ENCODE measurements at places on chromosomes 11 and 22.

DNA sequence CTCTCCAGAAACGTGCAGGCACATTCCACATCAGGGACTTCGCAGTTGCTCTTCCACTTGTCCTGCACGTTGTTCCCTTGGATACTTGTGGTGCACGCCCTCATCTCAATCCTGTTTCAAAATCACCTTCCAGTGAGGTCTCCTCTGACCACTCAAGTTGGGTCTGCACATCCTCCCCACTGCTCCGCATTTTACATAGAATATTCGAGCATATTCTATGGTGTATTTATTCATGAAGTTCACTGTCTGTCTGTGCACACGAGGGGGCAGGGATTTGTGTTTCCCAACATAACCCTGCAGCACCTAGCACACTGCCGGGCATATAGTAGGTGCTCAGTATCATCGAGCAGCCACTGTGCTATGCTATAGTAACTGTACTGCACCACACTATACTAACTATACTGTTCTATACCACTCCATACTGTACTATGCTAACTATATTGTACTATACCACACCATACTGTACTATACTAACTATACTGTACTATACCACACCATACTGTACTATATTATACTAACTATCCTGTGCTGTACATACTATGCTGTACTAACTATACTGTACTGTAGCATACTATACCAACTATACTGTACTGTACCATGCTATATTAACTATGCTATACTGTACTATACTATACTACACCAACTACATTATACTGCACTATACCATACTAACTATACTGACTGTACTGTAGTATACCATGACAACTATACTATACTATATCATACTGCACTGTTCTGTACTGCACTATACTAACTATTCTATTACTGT, 30.3 kb downstream of the ELF5 start:
- DNase-seq, result no peak

- no peak for DNase-seq
These were observed 4.7 kb downstream of the WNT7B start for GRCh38 chr22:45972091-45972888.

DNA sequence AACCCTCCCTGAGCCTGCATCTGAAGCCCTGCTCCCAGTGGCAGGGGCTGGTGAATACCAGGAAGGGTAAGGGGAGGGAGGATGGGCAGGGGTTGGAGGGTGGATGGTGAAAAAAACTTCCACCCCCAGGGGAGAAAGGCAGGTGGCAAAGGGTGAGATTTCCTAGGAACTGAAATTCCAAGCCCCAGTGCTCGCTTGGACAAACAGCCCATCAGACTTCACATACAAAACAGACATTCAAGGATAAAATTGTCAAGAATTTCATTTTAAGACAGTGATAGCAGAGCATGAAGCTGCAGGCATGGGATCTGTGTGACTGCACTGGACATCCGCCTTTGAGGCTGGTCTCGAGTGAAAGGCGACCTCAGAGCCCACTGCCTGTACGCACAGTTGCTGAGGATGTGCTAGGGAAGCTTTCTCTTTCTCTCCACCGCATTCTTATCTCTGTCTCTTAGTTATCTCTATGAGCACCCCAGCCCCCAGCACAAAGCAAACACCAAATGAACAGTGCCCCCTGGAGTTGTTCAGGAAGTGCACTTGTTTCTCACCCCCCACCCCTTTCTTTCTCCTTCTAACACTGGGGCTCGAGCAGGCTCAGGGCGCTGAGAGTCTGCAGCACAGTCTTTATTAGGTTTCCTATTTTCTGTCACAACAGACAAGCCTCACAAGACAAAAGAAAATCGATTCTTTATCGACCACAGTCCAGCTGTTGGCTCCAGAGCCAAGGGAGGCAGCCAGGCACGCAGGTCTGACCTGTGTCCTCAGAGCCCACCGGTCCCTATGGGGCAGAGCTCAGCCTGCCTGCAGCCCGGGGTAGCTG, 237.3 kb upstream of the NCAM1 start:
- no peak for DNase-seq

- no peak for DNase-seq
These were observed 57.7 kb downstream of the TEAD1 start for GRCh38 chr11:12731841-12732336.

GRCh38 chr11:1513326-1514296, 27.0 kb upstream of the MOB2 start:
- no peak for DNase-seq

- no peak for DNase-seq
These were observed 29.2 kb downstream of the FAR1 start for GRCh38 chr11:13697710-13698109.

DNA sequence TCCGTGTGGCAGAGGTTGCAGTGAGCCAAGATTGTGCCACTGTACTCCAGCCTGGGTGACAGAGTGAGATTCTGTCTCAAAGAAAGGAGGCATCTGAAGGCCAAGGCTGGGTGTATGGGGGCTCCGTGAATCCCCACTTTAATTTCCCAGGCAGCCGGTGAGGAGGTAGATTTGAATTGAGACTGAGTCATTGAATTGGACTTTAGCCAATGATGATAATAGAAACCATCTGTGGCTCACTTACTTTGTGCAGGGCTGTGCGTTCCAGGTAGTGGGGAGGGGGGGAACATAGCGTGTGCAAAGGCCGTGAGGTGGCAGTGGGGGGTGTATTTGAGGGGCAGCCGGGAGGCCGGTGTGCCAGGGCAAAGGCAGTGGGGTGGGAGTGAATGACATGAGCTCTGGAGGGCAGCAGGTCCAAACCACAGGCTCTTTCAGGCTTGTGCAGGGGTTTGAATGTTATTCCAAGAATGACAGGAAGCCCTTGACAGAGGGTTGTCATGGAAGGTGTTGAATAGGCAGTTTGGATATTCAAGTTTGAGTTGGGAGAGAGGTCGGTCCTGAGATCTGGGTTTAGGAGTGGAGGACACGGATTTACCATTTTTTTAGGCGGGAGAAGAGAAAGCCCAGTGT, 6.1 kb downstream of the ARHGAP8 start:
- DNase-seq, result peak; percentile 51

DNA sequence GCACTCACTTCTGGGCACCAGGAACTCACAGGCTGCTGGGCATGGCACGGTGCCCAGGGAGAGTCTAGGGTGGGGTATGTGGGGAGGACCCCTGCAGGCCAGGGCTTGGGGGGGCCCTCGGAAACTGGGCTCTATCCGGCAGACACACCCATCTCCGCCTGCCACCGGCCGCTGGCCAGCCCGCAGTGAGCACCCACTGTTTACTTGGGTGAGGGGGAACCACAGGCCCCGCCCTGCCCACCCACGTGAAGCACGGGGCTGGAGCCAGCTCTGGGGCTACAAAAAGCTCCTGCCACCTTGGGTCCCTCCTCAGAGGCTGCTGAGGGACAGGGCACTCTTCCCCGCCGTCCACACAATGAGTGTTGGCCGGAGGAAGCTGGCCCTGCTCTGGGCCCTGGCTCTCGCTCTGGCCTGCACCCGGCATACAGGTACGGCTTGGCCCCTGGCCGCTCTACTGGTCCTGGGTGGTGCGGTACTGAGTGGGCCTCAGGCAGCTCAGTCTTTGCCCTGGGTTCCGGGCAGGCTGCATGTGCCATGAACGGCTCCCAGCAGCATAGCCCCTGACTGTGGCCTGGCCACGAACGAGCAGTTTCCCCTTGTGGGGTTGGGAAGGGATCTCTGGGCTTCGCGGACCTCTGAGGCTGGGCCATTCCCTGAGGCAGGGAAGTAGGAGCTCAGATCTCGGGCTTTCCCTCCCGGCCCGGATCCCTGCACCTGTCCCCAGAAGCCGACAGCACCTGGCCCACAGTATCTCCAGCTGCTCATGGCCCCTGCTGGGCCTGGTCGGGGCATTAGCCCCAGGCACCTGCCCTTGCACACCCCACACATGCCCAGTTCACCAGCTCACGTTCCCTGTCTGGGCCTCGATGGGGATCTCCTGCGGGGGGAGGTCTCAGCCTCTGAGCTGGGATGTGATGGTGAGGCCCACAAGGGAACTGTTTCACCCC, at the start of gene MUC5AC:
TSS of gene MUC5AC (plus strand) at position 309 of the 947 bp plus-strand sequence. CDS start at position 356, 47 bp downstream.
- peak; percentile 11 for DNase-seq

- DNase-seq, result peak; percentile 75
These were observed 859 bp upstream of the FGF19 start for GRCh38 chr11:69704508-69705253.

DNA sequence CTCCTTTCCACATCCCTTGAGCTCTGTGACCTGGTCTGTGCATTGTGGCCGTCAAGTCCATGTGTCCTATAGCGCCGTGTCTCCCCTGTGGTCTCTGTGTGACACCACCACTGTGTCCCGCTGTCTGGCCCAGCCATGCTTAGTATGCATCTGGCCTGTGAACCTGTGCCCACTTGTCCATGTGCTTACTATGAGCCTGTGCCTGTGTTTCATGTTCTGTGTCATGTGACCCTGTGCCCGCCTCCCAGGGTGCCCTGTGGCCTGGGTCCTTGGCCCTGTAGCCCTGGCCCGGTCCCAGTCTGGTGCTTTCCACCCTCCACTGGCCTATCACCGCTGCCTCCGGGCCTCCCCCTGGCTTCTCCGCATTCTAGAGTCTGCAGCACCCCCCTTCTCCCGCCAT, 80.6 kb downstream of the CCDC83 start:
- no peak for DNase-seq

GRCh38 chr22:21636629-21637218, 4.2 kb downstream of the CCDC116 start:
- DNase-seq, result no peak

- no peak for DNase-seq
These were observed 1038.5 kb downstream of the NTM start for GRCh38 chr11:132408877-132409276.

DNA sequence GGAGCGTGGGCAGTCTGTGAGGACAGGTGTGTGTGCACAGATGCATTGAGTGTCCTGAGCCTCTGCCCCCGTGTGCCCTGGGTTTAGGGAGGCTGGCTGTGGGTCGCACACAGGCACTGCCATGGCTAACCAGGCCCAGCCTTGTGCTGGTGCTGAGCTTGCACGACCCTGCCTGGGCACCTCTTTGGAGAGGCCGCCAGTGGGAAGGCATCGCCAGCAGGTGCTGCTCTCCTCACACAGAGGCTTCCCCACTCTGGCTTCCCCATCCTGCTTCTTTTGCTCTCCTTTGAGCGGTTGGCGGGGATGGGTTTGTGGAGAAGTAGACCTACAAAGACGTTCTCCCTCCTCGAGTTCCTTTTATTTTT, 4.1 kb downstream of the WNT7B start:
- DNase-seq, result no peak

DNA sequence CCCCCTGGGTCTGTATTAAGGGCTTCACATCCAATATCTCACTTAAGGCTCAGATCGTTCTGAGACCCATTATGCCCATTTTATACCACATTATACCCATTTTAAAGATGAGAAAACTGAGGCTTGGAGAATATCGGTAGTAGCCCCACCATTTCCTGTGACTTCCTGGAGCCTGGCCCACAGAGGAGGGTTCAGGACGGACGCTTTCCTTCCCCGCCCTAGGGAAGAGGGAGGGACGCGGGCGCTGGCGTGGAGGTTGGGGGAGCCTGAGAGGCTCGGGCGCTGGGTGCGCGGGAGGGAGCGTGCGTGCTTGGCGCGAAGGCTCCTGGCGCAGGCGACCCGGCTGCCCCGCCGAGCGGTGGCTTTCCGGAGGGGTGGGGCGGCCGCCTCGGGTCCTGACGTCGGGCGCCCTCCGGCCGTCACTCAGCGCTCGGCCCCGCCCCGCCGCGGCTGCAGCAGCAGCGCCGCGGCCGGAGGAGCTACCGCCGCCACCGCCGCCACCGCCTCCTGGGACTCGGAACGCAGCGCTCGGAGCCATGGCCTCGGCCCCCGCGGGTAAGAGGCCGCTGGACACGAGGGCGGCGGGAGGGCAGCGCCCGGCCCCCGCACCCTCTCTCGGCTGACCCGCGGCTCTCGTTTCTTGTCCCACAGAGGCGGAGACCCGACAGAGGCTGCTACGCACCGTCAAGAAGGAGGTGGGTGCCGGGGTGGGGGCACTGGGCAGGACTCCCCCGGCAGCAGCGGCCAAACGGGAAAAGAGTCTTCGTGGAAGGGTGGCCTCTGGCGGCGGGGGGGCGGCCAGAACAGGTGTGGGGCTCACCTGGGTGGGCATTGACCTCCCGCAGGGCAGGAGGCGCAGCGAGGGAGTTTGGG, at the start of gene SGSM1:
TSS of gene SGSM1 (plus strand) at position 422 of the 873 bp plus-strand sequence. CDS start at position 537, 115 bp downstream.
- peak; percentile 91 for DNase-seq

- DNase-seq, result peak; percentile 52
These were observed 31.7 kb downstream of the FAM181B start for GRCh38 chr11:82701847-82702520.

DNA sequence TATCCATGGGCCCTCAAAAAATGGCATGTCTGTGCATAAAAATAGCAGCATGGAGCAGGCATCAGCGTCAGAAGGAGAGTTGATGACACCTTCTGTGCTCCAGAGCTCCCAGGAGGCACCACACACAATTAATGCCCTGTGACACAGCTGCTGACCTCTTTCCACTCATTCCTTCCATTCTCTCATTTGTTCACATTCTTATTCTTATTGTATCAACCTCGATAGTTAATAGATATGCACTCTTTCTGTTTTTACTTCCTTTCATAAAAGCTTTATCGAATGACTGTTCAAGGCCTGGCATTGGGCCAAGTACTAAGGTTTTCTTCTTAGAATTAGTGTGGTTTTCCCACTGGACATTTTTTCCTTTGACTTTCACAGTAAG, 266.0 kb upstream of the MTNR1B start:
- DNase-seq, result no peak

DNA sequence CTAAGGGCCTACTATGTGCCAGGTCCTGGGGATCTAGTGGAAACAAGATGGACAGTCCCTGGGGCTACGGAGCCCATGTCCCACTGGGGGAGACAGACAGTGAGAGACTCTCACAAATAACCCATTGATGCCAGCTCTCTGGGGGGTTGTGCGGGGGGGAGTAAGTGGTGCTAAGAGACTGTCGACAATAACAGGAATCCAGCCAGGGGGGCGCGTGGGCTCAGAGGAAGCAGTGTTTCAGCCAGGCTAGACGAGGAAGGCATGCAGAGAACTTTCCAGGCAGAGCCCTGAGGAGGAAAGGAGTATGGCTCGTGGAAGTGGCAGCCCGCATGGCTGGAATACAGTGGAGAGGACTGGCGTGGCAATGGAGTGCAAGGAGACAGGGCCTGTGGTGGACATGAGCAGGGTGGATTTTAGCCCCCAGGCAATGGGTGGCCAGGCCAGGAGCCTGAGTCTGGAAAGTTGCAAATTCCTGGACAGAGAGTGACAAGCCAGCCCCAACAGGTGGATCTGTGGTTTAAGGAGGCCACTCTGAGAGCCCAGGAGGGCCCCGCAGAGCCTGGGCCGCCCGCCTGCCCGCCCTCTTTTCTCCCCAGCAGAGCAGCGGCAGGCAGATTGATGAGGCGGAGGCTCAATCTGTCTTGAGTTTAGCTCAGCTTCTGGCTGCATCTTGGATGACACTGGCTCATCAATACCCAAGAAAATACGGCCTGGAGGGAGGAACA, 40.0 kb upstream of the TCF20 start:
- DNase-seq, result no peak

DNA sequence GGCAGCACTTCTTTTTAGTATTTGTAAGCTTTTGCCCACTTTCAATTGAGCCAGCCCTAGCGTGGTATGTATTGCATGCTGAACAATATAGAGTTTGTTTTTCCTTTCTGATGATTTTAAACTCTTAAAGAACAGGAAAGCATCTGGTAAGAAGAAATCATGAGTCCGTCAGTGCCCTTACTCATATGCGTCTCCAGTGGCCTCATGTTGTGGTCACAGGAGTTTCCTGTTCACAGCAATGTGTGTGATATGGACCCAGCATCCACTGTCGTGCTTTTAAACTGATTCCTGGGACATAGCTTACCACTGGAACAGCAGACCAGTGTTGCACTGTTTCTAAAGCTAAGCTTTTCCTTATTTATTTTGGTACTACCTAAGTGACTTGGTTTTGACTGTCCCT, 40.1 kb downstream of the BID start:
- peak; percentile 66 for DNase-seq
